ENCODE measurements at places on chromosomes 11 and 22.

DNA sequence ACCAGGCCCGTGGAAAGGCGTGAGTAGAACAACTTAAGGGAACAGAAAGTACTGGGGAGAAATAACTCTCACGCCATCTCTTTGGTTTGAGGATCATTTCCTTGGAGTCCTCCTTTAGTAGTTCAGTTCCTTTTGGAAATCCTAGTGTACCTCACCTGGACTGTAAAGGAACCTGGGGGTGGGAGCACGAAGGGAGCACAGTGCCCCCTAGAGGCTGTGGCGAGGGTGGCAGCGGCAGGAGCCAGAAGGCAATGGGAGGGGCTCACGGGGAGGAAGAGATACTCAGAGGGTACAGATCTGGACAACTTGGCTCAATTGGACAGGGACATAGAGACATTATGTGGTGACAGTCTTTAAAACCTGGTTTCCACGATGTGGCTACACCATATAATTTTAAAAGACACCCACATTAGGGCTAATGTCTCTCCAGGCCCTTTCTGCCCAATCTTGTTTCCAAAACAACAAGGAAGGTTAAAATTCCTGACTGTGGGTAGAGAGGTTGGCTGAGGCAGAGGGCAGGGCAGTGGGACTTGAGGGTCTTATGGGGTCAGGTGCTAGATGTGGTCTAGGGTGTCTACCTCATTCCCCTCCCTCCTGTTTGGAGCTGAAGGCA, 87.0 kb downstream of the CSNK2A3 start:
- peak; percentile 65 for DNase-seq

DNA sequence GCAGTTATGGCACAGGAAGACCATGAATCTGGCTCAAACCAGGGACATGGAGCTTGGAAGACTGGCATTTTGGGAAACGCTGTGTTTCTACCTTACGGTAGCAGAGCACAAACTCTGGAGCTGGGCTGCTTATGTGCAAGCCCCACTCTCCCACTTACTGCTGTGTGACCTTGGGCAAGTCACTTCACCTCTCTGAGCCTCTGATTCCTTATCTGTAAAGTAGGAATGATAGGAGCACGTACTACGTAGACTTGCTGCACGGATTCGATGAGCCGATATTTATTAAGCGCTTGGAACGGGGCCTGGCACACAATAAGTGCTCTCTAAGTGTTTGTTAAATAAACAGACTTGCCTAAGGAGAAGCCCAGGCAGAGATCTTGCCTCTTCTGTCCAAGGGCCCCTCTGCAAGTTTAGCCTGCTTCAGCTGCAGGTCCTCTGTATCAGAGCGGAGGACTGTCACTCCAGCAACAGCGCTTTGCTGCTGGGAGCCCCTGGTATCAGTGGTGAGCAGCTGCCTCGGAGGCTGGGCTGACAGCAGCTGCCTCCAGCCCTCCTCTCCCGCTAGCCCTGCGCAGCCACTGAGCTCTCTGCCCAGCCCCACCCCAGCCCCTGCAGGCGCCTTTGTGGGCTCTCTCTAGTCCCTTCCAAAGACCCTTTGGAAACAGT, 96.9 kb upstream of the ANO1 start:
- no peak for DNase-seq

- no peak for DNase-seq
These were observed 42.7 kb downstream of the WEE1 start for GRCh38 chr11:9616042-9616675.

DNA sequence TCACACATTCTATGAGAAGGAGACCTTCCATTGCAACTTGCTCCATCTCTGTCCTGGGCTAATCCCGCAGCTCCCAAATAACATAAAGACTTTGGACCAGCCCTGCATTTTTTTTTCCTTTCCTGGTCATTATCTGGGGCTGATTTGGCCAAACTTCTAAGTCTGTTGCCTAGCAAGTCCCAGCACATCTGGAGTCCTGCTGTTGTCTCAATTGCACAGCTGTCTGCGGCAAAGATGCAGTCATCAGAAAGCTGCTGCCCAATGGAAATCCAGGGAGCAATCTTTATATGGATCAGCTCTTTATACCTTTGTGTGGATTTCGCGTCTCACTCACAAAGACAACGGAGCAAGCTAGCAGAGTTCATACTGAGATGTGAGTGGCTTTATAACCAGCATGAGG, 105.9 kb downstream of the NXPE2 start:
- no peak for DNase-seq

DNA sequence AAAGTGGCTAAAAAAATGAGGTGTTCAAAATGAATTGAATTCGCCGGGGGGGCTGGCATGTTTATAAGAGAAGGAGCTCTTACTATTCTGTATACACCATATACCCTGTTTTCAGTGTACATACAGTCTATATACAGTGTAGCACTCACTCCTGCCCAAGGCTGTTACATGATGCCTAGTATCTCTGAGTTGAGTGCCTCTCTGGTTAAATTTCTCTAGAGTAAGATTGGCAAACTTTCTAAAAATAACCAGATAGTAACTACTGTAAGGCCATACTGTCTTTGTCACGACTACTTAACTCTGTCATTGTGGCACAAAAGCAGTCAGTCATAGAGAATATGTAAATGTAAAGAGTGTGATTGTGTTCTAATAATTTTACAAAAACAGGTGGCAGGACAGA, 58.1 kb downstream of the PHF21A start:
- no peak for DNase-seq

GRCh38 chr11:66101066-66101464, 31.0 kb downstream of the PACS1 start:
- DNase-seq, result no peak

GRCh38 chr11:86046116-86046515, 22.8 kb downstream of the PICALM start:
- DNase-seq, result no peak

DNA sequence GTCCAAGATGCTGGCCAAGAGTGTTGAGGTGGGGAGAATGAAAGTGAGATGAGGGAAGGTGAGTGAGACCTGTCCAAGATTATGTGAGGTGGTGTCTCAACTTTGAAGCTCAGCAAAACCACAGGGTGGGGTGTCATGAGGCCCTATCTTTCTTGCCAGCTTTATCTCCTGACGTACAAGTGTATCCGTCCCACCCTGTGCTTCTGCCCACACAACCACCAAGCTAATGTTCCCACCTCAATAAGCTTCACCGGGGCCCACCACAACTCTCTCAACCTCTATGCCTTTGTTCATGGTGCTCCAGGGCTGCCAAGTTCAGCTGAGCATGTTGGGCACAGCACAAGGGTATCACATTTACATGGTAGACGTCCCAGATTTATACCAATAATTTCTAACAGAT, 7.1 kb upstream of the TPST2 start:
- peak; percentile 38 for DNase-seq

DNA sequence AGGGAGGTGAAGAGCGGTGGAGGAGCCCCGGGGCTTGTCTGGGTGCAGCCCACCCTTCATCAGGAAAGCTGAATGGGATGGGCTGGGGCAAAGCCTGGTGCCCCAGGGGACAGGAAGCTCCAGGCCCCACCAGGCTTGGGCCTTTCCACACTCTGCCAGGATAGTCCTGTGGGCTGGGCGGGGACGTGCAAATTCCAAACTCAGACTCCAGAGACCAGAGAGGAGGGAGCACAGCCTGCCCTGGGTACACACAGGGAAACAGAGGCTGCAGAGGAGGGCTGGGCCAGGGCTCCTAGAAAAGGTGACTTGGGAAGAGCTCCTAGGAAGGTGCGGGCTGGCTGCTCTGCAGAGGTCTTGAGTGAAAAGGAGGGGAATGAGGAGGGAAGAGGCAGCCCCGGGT, 124.7 kb downstream of the MED15 start:
- no peak for DNase-seq

DNA sequence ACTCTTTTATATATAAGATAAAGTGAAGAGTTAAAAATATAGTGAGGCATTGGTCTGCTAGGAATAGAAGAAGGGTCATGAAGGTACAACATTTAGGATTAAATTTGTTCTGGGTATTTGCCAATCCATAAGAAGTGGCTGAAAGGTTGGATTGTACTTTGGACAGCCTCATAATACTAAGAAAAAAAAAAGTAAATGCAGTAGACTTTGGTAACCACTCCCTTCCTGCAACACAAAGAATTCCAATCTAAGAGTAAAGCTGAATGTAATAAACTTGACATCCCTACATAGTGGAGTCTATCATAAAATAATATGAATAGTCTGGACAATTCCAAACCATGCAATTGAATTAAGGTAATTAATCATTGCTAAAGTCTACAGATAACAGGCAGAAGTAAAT, 2294.4 kb downstream of the LRRC4C start:
- no peak for DNase-seq

- no peak for DNase-seq
These were observed 125.0 kb downstream of the RAB38 start for GRCh38 chr11:88050247-88050646.

GRCh38 chr11:87972133-87972532, 203.1 kb downstream of the RAB38 start:
- no peak for DNase-seq

- no peak for DNase-seq
These were observed 46.2 kb downstream of the C11orf71 start for GRCh38 chr11:114354076-114354475.

GRCh38 chr11:83403691-83404389, 117.7 kb upstream of the CCDC90B start:
- no peak for DNase-seq

DNA sequence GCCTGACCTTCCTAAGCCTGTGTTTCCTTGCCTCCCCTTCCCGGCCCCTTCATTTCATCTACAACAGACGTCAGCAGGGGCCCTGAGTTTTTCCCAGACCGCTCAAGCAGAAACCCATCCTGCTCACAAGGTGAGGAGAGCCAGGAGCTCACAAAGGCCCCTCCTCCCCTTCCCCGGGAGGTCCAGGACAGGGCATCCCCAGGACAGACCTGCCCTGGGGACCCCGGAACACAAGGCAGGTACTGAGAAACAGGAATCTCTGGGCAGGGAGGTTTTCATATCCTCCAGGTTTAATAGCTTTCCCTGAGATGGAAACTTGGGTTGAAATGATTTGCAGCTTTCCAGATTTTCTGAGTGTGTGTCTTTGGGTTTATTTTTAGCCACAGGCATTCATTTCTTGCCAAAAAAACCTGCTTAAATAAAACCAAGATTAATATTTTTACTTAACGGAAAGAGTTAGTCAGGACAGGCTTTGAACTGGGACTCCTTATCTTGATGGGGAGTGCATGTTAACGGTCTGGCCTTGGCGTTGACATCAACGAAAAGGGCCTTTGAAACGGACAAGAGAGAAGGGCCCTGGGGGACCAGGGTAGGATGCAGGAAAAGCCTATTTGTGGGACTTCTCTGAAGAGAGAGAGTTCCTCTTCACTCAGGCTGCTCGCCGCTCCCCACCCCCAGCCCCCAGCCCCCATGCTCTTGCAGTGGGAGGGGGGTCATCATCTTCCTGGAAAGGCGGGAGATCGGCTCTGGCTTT, 38.5 kb downstream of the TIMP3 start:
- no peak for DNase-seq

DNA sequence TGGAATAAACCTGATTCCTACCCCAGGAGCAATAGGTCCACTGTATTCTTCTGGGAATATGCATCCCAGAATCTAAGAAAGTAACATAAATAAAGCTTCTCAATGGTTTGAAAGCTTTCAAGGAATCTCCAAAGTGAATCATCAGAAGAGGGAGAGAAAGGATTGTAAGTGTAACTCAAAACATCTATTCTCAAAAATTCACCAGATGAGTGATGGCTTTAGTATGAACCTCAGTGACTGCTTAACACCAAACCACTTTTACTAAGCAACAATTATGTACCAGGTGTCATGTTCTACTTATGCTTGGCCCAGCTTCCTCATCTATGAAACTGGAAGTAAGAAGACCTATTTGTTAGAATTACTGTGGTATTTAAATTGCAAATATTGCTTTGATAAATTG, 7.4 kb downstream of the RAB38 start:
- DNase-seq, result no peak
